ENCODE measurements at places on chromosomes 7 and 10.

- no peak for DNase-seq
Measured at GRCh38 chr10:48444266-48444665, 137.8 kb downstream of the MAPK8 start.

DNA sequence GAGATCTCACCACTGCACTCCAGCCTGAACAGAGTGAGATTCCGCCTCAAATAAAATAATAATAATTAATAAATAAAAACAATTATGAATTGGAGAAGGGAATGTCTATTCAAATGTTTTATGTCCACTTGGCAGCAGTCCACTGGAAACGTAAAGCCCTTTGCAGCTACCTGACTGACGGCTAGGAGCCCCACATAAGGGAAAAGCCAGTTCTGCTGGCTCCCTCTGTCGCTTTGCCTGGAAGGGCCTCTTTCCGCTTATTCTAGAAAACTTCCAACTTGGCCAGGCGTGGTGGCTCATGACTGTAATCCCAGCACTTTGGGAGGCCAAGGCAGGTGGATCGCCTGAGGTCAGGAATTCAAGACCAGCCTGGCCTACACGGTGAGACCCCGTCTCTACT is 6.1 kb upstream of the TNS3 start:
- DNase-seq, result no peak

DNA sequence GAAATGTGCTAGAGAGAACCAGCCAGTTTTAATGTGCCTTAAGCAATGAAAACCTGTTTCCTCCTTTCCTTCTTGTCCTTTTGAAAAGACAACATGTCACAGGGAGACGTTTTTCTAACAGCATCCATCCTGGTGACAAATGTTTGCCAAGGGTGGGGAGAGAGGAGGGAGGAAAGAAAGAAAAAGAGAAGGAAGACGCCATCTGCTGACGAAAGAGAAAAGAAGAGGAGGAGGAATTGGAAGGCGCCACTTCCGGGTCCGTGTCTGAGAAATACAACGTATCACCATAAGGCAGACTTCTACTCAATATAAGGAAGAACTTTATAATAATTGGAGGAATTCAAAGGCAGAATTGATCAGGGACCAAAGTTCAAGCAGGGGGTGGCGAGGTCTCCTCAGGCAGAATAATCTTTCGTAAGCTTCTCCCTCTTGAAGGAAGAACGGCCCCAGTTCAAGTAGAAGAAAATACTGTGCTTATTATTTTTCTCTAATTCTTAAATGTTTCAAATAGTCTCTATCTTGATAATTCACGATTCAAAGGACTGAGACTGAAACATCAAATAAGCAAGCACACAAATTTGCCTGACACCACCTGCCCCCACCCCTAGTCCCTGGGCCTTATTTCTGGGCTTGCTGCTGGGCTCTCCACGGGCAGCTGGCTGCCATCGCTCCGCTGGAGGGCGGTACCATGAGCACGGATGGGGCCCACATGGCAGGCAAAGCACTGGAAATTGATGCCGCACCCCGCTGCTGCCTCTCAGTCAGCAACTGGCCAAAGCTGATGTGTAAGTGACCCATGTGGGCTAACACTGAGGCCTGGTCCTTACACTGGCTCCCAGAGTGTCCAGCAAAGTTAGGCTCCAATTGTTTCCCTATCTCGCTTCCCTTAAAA is 273.7 kb upstream of the KLF14 start:
- DNase-seq, result peak; percentile 66

- DNase-seq, result peak; percentile 85
Measured at GRCh38 chr7:100158229-100159098, at the start of gene TRAPPC14. Gene TRAPPC14, minus strand, starts transcription at chr7:100158723. Its CDS starts 224 bp downstream, at chr7:100158499.

GRCh38 chr7:137934941-137935883 is 66.7 kb downstream of the CREB3L2 start:
- DNase-seq, result peak; percentile 28

DNA sequence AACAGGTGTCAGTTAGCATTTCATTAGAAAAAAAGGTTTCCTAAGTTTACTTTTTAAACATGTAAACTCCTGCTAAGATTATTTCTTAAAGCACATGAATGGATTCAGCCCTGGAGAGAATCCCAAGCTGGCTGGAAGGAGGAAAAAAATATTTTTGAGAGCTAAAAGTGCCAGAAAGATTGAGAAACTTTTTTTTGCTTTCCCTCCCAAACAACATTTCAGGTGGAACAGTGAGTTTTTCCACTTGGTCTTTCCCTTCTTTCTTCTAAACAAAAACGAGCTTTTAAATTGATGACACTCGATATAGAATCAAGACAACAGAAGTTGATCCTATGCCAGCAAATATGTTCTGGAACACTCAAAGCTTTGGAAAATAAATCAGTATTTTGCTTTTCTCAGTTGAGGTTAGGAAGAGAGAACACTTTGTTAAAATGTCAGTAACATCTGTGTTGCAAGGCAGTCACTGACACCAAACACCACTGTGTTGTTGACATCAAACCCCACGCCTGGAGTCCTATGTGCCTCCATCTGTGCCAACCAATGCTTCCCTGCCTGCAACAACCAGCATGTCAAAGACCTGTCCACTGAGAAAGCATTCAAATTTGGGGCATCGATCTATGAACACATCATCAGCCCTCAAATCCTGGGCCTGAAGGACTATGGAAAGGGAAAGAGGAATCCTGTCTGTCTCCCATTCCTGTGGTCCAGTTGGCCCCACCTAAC is 22.9 kb upstream of the INSIG1 start:
- DNase-seq, result no peak

- no peak for DNase-seq
Measured at GRCh38 chr7:128189231-128189930, 51.7 kb upstream of the LEP start.

DNA sequence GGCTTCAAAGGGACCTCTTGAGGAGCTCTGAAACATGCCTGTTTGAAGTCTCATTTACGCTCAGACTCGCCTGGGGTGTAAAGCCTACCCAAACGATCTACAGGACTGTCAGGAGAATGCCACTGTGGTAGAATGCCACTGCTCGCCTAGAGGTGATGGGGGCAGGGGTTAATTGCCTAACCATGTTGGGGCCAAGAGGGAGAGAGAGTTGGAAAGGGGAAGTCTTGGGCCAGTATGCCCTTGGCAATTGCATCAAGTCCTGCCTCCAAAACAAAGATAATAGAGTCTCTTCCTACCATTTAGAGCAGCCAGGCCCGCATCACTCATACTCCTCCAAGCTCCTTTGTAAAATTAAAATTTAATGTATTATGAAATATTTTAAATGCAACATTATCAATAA is 25.2 kb downstream of the CDK1 start:
- DNase-seq, result no peak

GRCh38 chr7:80885757-80886156 is 33.1 kb downstream of the SEMA3C start:
- DNase-seq, result no peak

DNA sequence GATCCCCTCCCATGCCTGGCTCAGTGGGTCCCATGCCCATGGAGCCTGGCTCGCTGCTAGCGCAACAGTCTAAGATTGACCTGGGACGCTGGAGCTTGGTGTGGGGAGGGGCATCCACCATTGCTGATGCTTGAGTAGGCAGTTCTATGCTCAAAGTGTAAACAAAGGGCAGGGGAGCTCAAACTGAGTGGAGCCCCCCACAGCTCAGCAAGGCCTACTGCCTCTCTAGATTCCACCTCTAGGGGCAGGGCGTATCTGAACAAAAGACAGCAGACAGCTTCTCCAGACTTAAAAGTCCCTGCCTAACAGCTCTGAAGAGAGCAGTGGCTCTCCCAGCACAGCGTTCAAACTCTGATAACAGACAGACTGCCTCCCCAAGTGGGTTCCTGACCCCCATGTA is 31.2 kb upstream of the FFAR4 start:
- DNase-seq, result no peak

GRCh38 chr7:45089341-45089891 is 647 bp upstream of the NACAD start:
- DNase-seq, result peak; percentile 53

DNA sequence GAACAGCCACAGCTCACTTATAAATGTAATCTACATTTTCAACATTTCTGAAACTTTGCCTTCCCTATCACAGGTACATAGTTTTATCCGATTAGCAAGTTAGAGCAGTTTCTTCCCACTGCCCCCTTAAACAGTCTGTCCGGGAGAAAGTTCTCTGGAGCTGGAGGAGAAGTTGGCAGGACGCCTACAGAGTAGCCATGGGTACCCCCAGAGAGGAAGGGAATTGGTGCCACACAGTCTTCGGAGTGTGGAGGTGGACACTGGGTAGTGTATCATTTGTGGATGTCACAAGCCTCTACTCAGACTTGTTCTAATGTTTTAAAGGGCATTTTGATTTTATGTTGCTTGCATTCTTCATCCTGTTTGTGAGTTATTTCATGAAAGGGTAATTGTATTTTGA is 39.0 kb downstream of the TAF3 start:
- DNase-seq, result no peak

DNA sequence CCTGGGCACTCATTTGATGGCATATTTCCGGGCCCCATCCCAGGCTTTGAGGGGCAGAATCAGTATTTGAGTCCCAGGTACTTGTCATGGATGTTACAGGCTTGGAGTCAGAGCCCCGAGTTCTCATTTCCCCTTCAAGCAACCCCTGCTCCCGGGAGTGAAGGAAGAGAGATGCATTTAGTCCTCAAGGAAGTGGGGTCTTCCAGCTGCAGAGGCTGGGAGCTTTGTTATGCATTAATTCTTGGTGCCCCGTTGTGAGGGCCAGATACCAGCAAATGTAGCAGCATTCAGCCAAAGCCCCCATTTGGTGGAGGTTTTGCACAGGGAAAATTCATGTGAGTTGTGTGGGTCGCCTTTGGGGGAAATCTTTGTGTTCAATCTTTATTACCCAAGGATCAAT is 38.7 kb upstream of the TCERG1L start:
- no peak for DNase-seq

GRCh38 chr10:24513155-24513554 is 210.5 kb downstream of the ARHGAP21 start:
- DNase-seq, result no peak

- DNase-seq, result no peak
Measured at GRCh38 chr10:52758406-52758805, 14.2 kb downstream of the MBL2 start.

- DNase-seq, result no peak
Measured at GRCh38 chr7:94170836-94171235, 166.7 kb upstream of the BET1 start.

DNA sequence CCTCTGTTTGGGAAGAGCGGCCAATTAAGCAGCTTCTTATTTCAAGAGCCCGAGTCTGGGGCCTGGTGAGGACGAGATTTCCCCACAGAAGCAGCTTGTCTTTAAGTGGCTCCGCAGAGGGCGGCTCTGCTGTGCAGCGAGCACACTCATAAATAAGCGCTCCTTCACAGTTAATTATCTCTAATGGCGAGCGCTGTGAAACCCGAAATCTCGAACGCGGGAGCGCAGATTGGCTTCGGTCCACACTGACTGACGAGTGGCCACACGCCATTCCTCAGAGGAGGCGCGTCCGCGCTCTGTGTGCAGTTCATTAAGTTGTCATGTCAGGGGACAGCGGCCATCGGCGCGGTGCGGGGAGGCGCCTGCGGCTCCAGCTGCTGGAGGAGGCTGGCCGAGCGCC is 560.9 kb downstream of the DNAJB6 start:
- no peak for DNase-seq

DNA sequence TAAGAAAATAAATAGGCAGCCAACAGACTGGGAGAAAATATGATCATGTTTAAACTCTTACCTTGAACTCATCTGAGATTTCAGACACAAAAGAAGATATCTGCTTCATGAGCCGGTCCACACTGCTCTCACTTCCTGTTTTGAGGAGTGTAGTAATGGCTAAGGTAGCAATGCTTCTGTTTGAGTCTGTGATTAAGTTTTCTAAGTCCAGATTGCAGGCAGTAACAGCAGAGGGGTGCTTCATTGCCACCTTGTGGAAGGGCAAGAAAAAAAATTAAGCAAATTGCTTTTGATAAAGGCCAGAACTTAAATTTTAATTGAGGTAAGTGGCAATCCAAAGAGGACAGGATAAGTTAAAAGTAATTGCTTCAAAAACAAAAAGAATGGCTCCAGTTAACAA is 69.1 kb downstream of the MEST start:
- DNase-seq, result no peak

- no peak for DNase-seq
Measured at GRCh38 chr7:93622036-93623033, 47.8 kb upstream of the CALCR start.

DNA sequence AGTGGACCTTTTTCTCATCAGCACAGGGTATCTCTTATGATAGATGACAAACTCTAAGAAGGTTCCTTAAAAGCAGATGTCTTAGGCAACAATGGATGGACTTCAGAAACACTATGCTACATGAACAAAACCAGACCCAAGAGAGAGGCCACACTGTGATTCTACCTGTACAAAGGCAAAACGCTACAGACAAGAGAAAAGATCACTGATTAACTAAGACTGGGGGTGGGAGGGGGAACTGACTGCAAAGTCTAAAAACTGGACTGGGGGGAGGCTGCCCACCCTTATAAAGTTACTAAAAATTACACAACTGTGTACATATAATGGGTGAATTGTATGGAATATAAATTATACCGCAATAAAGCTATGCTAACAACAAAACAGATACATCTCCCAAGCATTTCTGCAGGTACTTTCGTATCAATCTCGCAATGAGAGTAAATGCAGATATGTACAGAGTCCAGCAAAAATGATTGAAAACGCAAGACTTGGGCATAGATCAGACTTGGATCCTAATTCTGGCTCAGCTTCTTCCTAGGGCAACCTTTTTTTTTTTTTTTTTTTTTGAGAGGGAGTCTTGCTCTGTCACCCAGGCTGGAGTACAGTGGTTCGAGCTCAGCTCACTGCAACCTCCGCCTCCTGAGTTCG is 179.7 kb downstream of the FAM107B start:
- DNase-seq, result no peak

DNA sequence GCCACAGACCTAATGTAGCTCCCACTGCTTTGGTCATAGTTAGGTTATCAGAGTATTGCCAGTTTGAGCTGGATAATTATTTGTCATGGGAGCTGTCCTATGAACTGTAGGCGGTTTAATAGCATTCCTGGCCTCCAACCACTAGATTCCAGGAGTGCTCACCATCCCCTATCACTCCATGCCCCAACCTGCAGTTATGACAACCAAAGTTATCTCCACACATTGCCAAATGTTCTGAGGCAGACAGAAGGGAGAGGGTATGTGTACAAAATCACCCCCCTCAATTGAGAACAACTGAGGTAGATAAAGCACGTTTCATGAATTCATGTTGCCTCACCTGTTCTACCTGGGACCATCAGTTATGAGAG is 119.0 kb upstream of the CACUL1 start:
- no peak for DNase-seq

- DNase-seq, result no peak
Measured at GRCh38 chr10:21481407-21481806, 44.1 kb downstream of the SKIDA1 start.

GRCh38 chr7:42278344-42278743 is 41.3 kb upstream of the GLI3 start:
- no peak for DNase-seq
